Stimulated activated CD4-positive, alpha-beta T cell treated with anti-CD3 and anti-CD28 coated beads, Interleukin-15, amount 100 ng/mL, for 24 hours (primary cell): ENCODE measurements at places on chromosomes 2 and 18.

DNA sequence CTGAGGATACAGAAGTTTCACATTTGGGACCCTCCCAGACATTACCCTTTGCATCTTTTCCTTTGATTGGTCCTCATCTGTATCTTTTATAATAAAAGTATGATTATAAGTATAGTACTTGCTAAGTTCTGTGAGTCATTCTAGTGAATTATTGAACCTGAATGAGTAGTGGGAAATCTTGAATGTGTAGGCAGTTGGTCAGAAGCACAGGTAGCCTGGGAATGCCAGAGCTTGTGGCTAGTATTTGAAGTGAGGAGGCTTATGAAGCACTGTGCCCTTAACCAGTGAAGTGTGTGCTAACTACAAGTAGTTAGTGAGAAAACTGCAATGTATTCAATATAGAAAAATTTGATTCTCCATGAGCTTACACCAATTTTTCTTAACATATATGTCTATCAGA, 257.6 kb downstream of the GRB14 start:
- DNase-seq: no peak

- DNase-seq: no peak
These were observed at the start of gene LRRTM4 for GRCh38 chr2:77521931-77522470. TSS of gene LRRTM4 (minus strand) at chr2:77522376.

GRCh38 chr18:63207143-63207790, 112.3 kb downstream of the BCL2 start:
- DNase-seq: no peak

- no peak for DNase-seq
These were observed 29.6 kb upstream of the RNU4ATAC start for GRCh38 chr2:121501031-121501430.

DNA sequence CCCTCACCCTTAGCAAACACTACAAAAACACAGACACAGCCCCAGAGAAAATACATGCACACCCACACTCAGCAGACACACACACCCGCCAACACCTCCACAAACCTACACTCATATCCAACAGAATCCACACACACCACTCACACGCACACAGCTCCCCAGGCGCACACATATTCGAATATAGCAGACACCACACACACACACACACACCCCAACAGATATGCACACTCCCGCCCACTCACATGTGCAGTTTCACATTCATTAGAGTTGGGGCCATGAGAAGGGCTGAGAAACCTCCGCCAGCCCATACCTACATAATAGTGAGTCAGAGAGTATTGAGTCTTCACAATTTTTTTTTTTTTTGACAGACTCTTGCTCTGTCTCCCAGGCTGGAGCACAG, 29.4 kb upstream of the NOTO start:
- DNase-seq: peak; percentile 76

- no peak for DNase-seq
These were observed 155.6 kb downstream of the TTC27 start for GRCh38 chr2:32783469-32783868.

DNA sequence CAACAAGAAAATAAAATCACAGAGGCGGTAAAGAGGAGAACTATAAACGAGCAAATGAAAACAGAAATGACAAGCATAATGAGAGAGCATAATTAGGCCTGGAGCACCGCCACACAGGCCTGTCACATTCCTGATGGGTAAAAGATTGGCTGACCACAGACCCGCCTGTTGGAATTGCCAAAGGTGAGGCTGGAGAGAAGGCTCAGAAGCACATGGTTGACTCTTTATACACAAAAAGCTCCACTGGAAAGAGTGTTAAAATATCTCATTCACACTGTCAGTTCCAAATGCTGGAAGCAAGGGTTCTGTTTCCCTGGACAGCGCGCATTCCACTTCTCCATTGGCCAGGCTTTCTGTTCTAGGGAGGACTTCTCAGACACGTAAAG, 5.9 kb upstream of the LGALSL start:
- DNase-seq: no peak

DNA sequence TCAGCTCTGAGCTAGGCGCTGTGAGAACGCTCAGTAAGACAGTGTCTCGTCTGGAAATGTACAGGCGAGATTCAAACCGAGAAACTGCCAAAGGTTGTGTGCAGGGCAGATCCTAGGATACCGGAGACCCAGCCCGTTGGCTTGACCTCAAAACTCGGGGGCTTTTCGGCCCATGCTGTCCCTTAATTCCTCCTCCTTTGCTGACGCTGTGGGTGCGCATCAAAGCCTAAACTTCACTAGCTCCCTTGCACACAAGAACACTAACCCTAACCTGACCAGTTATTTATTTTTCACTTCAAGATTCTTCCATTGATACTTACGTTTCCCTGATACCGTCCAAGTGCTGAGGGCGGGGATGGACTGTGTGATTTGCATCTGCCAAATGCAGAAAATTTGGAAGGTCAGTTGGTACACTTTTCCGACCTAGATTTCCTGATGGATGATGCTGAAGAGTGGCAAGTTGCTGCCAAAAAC, 1.0 kb upstream of the AAK1 start:
- DNase-seq: no peak

GRCh38 chr2:24354957-24355356, 5.4 kb downstream of the ITSN2 start:
- no peak for DNase-seq

DNA sequence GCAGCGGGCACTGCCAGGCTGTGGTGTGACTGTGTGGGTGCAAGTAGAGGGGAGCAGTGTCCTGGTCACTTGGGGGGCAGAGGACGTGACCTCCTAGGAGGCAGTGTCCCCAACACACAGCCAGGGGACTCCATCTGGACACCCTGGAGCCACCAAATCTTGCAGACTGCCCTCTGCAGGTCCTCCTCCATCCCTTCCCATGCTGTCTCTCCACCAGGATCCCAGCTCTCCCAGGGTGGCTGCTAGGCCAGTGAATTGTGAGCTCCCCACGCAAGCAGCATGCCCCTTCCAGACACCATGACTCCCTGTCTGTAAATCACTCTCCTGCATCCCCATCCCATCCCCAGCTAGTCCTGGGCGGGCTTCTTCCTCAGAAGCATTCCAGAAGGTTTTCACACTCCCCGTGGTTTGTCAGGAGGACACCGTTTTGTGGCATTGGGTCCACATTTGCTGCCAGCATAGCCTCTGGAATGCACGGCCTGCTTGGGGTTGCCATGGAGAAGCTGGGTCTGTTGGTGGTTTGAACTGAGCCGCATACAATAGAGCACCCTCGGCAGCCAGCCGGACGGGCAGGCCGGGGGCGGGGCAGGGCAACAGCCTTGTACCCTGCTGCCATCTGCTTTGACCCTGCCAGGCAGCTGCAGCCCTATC, 210.7 kb downstream of the KLHL29 start:
- no peak for DNase-seq

GRCh38 chr2:227615906-227616305, 1.3 kb upstream of the SCYGR3 start:
- DNase-seq: no peak

DNA sequence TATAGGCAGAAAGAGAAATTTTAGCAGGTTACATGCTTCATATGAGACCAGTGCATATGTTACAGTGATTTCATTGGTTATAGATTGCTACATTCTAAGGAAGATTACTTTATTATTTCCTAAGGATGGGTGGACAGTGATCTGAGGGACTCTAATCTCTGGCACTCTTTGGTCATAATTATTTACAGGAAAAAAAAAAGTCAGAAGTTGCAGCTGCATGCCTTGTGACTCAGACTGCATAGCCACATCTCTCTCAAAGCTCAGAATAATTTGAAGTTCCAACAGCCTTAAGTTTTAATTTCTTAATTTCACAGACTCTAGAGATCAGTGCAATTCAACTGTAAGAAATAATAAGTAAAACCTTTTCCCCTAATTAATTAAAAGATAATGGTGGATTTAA, 27.1 kb upstream of the BARD1 start:
- DNase-seq: no peak

GRCh38 chr2:170313347-170313991, 135.5 kb downstream of the MYO3B start:
- DNase-seq: no peak

GRCh38 chr2:201484805-201485204, 33.3 kb downstream of the STRADB start:
- no peak for DNase-seq

DNA sequence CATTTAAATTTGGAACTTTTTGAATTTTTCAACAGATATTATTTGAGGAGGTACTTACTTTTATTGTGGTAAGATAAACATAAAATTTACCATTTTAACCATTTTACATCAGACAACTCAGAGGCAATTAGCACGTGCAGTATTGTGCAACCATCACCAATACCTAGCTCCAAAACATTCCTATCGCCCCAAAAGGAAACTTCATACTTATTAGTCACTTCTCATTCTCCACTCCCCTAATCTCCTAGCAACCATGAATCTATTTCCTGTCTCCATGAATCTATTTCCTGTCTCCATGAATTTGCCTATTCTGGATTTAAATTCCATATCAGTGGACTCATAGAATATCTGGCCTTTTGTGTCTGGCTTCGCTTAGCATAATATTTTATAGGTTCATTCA, 69.9 kb upstream of the FAM136A start:
- no peak for DNase-seq

GRCh38 chr18:67582488-67582887, 66.0 kb upstream of the DSEL start:
- DNase-seq: no peak

- DNase-seq: no peak
These were observed 27.5 kb upstream of the GBX2 start for GRCh38 chr2:236195726-236196125.

DNA sequence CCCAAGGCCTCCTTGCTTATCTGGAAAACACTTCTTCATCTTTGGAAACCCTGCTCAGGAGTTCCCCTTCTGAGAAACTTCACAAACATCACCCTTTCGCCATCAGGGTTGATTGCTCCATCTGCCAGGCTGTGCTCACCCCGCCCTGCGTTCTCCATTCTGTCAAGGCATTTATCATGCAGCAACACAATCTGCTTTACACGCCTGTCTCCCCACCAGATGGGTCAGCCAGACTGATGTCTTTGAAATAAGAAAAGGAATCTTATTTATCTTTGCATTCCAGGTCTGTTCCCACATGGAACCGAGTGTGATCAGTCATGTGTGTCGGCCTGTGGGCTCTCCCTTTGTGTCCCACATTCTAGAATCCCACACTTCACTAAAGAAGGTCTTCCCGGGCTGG, 110.0 kb upstream of the ARL4C start:
- DNase-seq: no peak

- no peak for DNase-seq
These were observed 11.8 kb downstream of the CYRIA start for GRCh38 chr2:16653799-16654198.

DNA sequence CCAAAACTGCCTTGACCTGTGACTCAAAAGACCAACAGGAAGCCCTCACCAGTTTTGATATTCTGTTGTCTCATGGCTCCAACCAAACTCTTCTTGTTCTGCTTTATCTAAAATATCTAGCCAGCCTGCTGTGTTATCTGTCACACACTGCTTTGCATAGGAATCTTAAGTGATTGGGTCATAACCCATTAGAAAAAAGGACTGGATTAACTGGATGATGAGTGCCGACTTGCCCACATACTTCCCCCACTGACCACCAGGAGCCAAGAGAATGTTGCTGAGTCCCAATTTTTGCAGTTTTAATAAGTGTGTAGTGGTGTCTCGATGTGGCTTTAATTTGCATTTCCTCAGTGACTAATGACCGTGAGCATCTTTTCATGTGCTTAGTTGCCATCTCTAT, 6.5 kb downstream of the MOGAT1 start:
- no peak for DNase-seq

DNA sequence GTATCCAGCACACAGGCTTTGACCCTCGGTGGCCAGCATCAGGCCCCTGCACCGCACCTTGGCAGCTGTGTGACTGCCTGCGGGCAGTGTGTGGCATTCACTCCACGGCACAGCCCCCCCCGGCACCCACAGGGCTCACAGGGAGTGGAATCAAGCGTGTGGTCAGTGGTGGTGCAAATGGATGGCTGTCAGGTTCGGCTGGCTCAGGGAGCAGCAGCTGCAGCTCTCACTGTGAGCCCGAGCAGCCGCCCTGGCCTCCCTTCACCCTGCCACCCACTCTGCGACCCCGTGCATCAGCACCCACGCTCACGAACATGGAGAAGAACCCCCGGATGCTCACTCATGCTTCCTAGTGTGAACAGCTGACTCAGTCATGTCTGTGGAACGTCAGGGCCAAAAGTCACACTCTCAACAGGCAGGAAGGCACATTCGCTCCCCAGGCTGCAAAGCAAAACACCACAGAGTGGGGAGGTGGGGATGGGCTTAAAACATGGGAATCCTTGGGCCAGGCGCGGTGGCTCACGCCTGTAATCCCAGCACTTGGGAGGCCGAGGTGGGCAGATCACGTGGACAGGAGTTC, 41.5 kb upstream of the GPC1 start:
- no peak for DNase-seq

GRCh38 chr18:23918395-23919032, 96.0 kb upstream of the TTC39C start:
- DNase-seq: peak; percentile 87

GRCh38 chr2:44546459-44547127, 184.8 kb downstream of the CAMKMT start:
- DNase-seq: no peak

GRCh38 chr2:70551167-70551566, 2.5 kb downstream of the TGFA start:
- DNase-seq: no peak

GRCh38 chr2:121513597-121514333, 16.9 kb upstream of the RNU4ATAC start:
- DNase-seq: no peak

DNA sequence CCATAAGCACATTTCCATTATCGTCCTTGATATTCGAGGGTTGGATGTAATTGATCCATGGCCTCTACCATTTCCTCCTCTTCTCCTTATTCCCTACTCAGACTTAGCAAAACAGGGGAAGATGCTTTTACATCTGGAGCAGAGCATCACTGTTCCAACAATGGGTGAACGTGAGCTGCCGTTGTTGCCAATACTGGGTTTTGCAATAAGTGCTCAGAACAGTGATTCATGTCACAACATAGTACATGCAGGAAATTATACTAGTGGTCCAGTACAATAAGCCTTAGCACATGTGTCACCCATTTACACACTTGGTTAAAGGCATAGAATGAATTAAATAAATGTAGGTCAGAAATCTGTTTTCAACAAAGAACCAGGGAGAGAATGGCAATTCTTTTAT, 112.4 kb downstream of the DCC start:
- no peak for DNase-seq

- no peak for DNase-seq
These were observed 83.5 kb downstream of the IKZF2 start for GRCh38 chr2:213067888-213068287.

- DNase-seq: no peak
These were observed 146.8 kb downstream of the SATB2 start for GRCh38 chr2:199310771-199311585.
